NCI-H748 treated with DMSO at 0.1 percent for 48 hours (cell line): ENCODE measurements at places on chromosomes 2 and 18.

DNA sequence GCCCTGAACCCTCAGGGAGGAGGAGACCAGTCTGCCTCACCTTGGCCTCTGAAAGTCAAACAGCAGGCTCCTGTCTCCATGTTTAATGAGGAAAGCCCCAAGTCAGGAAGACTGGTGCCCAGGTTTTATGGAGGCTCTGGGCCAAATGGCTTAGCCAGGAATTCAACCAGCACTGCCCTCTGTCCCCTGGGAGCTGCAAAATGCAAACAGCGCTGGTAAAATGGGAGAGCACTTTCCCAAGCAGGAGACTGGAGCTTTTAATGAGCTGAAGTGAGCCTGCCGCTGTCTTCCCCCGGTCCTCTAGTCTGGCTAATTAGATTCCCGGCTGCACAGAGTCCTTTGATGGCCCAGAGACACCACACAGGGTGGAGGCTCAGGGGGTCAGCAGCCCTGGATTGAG, 276.0 kb upstream of the TRIB2 start:
- DNase-seq = no peak

- no peak for DNase-seq
Observed at GRCh38 chr2:102792568-102793208, 30.9 kb downstream of the TMEM182 start.

DNA sequence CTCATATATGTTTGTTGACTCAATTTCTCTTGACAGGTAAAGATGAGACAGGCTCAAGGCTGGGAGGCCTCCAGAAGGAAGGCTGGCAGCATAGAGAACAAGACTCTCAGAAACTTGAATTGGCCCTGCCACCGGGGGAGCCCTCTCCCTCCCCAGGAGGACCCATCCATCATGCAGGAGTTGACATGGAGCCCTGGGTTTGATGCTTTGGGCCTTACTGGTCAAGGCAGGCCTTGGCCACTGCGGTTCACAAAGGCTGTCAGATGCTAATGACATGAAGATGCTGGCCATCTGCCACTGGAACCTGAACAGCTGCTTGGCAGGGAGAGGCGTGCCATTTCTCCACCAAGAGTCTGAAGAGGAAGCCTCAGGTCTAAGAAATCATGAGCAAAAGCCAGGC, 193.6 kb downstream of the MTCL1 start:
- DNase-seq = no peak

- DNase-seq = no peak
Observed at GRCh38 chr2:24924732-24925131, 4.7 kb upstream of the ADCY3 start.

GRCh38 chr2:4291430-4291829, 588.1 kb downstream of the DCDC2C start:
- DNase-seq = no peak
